NCI-H446 (cell line): ENCODE measurements at places on chromosomes 5 and 9.

DNA sequence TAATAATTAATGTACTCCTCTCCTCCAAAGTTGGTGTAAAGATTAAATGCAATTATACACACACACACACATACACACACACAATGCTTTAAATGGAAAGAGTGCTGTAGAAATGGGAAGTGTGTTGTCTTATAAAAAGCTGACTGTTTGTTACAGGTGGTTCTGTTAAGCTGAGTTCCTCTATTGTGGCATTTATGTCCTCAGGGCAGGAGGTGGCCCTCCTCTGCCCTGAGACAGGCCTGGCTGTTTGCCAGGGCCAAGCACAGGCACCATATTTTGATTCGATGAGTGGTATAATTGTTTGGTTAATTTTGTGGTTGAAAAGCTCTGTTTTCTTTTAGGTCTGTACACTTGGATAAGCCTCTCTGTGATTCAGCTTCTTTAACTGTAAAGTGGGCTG is 573.9 kb downstream of the KIF4B start:
- DNase-seq: no peak

GRCh38 chr5:17411436-17412402 is 86.3 kb upstream of the TAF11L2 start:
- no peak for DNase-seq

- DNase-seq: no peak
Measured at GRCh38 chr9:101226161-101226560, 158.6 kb downstream of the BAAT start.

GRCh38 chr9:20200581-20200980 is 411.7 kb upstream of the SLC24A2 start:
- peak; percentile 78 for DNase-seq

DNA sequence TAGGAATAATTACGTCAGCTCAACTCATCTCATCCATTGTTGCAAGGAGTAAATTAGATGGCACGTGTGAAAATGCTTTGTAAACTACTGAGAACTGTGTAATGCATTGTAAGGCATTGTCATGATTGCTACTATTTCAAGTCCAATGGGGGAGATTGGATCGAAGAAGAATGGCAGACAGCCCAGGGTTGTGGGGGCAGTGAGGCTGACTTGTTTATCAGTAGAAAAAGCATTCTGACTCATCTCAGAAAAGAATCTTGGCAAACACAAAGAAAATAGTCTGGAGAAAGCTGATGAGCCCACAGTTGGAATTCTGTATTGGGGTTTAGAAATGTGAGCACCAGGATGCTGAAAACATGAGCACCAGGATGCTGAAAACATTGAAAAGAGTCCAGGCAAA is 28.0 kb upstream of the DAP start:
- peak; percentile 54 for DNase-seq

- peak; percentile 37 for DNase-seq
Measured at GRCh38 chr5:81852291-81853029, 101.6 kb upstream of the SSBP2 start.

DNA sequence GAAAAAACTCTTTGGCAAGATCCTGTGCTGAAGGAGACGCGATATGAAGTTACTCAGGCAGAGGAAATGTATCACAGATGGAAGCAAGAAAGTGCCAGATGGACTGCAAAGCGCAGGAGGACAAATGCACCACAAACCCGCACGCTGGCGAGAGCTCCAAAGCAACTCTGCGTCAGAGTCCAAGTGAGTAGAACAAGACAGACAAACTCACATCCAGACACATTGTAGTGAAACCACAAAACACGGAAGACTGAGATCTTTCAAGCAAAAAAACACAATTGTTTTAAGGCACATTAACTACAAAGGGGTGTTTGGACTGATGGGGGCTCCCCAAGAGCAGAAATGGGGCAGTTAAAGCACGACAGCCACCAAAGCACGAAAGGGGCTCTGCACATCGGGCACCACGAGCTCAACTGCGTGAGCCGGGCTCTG is 39.2 kb upstream of the NKD2 start:
- DNase-seq: peak; percentile 65

DNA sequence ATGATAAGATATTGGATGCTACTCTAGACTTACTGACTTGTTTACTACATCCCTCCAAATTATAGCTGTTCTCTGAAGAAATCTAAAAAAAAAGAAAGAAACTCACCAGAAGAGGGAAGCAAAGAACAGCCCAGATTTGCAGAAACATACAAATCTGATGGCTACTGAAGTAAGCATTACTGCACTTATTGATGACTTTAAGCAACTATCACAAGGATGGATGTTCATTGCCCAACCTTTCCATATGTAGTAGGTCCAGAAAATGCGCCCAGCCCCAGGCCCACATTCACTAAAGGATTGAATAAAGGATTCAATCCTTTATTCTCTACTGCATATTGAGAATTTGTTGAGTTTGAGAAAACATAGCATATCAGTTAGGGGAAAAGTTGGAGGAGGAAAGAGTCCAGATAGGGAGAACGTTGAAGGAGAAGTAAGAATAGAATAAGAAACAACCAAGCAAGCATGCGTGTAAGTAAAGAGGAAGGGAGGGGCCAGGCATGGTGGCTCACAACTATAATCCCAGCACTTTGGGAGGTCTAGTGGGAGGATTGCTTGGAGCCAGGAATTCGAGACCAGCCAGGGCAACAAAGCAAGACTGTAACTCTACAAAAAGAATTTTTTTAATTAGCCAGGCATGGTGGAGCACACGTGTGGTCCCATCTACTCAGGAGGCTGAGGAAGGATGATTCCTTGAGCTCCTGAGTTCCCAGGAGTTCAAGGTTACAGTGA is 33.8 kb upstream of the DTWD2 start:
- DNase-seq: no peak
